Effector memory CD4-positive, alpha-beta T cell (primary cell): ENCODE measurements at places on chromosomes 3 and 15.

GRCh38 chr3:127823426-127823857 is 1.1 kb upstream of the MGLL start:
- DNase-seq = no peak

DNA sequence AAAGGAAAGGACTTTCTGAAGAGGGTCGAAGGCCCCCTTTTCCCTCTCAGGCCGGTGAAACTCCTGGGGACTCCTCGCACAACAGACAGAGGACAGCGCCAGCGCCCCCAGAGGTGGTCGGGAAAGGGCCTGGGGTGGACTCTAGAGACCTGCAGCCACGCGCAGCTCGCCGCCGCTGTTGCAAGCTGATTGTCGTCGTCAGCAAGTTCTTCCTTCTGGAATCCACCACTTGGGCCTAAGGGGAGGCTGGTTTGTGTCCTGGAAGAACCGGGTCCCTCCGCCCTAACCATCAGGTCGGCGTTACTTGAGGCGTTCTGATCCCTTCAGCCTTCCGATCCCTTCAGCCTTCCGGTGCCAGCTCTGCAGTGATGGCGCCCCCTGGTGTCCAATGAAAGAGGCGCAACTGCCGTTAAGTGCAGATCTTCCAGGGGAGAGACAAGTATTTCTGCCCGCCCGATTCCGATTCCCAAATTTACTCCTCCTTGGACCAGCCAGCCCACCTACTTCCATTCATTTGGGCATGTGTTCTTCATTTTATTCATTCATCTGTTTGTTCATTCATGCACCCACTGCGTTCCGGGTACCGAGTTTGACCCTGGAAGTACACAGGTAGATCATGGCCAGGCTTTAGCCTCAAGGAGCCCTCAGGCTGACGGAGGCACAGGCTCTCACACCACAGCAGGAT is 77.2 kb upstream of the SLC6A11 start:
- peak; percentile 43 for DNase-seq

DNA sequence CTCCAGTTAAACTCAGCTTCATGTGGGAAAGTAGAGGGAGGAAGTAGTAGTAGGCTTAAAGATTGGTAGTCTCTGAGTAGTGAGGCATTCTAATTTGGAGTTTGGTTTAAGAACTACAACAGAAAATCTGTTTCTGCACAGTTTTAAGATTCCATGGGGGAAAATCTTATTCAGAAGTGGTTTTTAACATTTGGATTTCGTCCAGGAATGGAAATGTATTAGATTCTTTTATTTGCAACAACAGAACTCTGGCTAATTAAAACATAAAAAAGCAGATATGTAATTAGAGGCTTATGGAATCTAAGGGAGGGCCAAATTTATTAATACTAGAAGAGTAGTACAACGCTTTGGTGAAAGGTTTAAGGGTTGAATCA is 36.0 kb downstream of the NECTIN3 start:
- DNase-seq = no peak

GRCh38 chr3:37338500-37338899 is 164.1 kb upstream of the LRRFIP2 start:
- no peak for DNase-seq
